ENCODE measurements at places on chromosomes 5 and 9.

DNA sequence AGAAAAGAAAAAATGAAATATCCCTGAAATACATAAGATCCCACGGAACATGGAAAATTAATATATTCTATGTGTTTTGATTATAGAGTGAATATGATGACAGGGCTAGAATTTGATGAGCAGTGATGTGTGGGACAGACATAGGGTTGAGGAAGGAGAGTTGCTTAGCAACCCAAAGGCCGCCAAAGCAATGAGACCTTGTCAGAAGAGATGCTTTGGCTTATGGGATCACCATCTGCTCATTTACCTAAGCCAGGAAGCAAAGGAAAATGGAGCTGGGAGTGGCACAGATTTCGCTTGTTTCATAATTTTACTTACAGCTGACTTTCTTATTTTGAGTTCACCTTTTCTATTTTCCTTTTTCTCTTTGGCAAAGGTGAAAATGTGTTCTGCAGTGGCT, 20.9 kb upstream of the HAPLN1 start:
- DNase-seq, result no peak

- DNase-seq, result no peak
These were observed 372.1 kb downstream of the TLE1 start for GRCh38 chr9:81317223-81317622.

- DNase-seq, result no peak
These were observed 2.8 kb downstream of the FAM174A start for GRCh38 chr5:100537946-100538345.

GRCh38 chr5:112923148-112923917, 1.3 kb upstream of the REEP5 start:
- no peak for DNase-seq

DNA sequence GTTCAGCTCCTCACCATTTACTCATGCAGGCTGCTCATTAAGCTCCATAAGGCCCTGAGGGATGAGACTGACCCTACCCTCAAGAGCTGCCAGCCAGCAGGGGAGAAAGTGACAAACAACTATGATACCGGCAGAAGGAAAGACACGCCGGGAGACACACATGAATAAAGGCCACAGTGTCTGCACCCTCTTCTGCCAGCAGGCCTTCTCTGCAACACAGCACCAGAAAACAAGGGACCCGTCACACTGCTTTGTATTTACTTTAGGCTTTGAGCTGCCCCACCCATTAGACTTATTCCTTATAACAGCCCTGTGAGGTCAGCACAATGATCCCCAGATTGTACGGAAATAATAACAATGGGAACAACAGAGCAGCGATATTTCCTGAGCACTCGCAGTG, 7.2 kb downstream of the GABBR2 start:
- no peak for DNase-seq

GRCh38 chr9:36284226-36284625, 26.0 kb upstream of the GNE start:
- no peak for DNase-seq

GRCh38 chr5:150487199-150488061, 20.5 kb upstream of the NDST1 start:
- DNase-seq, result no peak

DNA sequence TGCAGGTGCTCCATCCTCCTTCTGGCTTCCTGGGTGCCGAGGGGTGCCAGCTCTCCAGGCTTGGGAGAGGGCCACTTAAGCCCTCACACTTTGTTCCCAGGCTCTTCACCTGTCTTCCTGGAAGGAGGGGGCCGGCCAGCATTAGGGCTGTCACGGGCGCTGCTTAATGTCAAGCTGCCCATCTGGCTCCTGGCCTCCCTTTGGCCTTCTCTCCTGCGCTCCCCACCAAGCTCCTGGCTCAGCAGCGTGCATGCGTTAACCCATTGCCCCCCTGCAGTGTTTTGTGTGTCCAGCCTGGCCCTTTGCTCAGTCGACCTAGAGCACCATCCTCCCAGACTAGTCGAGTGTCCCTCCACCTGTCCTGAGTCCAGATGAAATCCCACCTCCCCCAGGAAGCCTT, 21.3 kb downstream of the NTNG2 start:
- no peak for DNase-seq
